ENCODE measurements at places on chromosomes 13 and 19. TPM values are rescaled to one million over a fixed set of nuclear protein-coding genes. Genes with fewer than 3 reads are reported as not detected.

DNA sequence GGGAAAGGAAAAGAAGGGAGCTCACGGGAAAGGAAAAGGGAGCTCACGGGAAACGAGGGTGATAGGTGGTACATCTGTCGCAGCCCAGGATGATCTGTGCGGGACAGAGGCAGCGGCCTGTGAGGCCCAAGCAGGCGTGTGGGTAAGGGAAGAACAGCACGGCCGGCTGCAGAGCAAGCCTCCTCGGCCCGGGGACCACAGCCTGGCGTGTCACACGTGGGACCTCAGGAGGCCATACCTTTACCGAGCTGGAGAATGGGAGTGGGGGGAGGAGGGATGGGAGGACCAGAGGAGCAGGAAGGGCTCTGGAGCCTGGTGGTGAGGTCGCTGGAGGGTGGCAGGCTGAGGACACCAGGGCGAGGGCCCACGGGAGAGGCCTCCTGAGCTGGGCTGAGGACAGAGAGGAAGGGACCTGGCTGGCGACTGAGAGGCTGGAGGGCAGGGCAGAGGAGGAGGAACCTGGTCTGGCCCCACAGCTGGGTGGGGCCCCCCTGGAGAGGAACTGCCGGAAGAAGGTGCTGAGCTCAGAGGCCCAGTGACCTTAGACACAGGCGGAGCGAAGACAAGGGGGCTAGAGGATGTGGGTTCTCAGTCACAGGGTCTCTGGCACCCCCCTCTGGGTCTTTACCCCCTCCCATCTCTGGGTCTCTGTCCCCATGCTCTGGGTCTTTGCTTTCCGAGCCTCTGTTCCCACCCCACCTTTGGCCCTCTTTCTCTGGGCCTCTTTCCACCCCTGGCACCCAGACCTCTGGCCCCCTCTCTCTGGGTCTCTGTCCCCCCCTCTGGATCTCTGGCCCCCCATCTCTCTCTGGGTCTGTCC is 2.9 kb upstream of the FTL start:
- DNase-seq: no peak

DNA sequence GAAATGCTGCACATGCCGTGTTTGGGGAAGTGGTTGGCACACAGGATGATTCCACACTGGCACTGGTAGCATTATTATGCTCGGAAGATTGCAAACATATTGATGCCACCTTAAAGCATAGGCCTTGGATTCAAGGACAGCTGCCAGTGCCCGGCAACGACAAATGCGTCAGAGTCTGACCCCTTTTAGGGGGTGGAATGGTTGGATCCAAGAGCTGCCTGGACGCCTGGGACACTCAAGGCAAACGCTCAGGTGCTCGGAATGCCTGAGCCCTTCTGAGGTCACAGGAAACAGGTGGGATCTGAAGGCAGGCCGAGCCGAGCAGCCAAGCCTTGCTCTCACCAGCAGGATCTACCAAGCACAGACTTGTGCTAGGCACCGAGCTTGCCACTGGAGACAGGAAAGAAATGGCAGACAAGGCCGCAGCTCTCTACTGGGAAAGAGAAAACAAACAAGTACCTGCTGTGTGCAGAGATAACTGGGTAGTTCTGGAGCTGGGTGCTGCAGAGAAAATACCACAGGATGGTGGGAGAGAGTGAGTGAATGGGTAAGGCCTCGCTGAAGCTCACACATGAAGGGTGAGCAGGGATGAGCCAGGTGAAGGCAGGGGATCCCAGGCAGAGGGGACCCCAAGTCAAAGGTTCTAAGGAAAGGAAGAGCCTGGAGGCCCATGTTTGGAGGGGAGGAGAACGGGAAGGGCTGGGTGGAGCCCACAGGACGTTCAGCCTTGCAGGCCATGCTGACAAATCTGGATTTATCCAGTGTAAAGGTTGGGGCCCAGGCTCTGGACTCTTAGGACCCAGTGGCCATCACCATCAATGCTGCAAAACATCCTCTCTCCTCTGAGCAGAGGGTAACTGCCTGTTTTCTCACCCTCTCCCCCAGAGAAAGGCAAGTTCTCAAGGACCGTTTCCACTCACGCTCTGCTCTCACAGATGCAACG is 9.2 kb downstream of the RANBP3 start:
- no peak for DNase-seq

GRCh38 chr19:41420101-41420880 is 6.9 kb downstream of the B3GNT8 start:
- DNase-seq: no peak

DNA sequence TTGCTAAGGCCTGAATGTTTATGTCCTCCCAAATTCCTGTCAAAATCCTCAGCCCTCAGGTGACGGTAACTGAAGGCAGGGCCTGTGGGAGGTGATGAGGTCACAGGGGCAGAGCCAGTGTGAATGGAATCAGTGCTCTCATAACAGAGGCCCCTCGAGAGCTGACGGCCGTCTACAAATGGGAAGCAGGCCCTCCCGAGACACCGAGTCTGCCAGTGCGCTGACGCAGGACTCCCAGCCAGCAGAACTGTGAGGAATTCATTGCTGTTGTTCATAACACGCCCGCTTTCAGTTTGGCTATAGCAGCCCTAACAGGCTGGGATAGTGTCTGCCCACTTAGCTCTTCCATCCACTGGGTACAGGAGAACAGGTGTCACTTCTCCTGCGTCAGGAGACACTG is 41.2 kb downstream of the CARS2 start:
- DNase-seq: no peak

Gene CEACAM16
- not detected for polyA plus RNA-seq

Gene TNFSF9
- 0.55 TPM for polyA plus RNA-seq

Gene CEACAM5
- polyA plus RNA-seq: 0.13 TPM

DNA sequence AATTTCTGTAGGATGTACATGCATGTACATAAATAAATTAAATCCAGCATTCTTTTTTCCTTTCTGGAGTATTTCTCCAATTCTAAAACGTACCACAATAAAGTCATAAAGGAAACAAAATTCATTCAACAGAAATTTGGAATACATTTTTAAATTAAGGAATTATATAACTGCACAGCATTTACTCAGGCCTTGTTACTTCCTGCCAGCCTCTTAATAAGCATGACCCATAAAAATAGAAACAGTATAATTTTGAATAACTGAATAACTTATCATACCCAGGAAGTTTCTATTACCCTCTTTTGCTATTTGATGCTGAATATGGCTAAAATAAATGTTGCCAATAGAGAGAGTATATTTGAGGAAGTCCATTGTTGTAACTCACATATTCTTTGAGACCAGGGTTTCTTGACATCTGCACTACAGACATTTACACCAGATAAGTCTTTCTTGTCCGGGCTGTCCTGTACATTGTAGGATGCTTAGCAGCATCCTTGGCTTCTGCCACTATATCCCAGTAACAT is 178.2 kb downstream of the KLF12 start:
- DNase-seq: no peak

Gene PLPP2
- polyA plus RNA-seq: 3.2 TPM

GRCh38 chr19:14073261-14073924 is 807 bp downstream of the MISP3 start:
- no peak for DNase-seq

Gene SCN1B
- polyA plus RNA-seq: 1.5 TPM

DNA sequence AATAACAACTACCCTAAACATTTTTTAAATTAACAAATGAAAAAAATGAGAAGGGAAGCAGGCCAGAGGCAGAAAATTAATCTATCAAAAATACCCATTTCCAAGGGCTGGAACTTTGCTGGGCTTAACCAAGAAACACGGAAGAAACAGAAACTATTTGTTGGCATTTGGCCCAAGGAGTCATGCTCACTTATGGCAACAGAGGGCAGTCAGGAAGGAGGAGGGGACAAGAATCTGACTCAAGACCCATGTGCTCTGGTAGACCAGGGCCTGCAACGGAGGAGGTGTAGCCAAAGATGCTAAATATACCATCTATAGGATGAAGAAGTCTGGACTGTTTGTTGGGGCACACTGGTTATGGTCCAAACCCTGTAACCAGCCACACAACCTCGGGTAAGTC is 496.7 kb downstream of the COG6 start:
- no peak for DNase-seq

- no peak for DNase-seq
Observed at GRCh38 chr19:6423499-6424194, 964 bp downstream of the KHSRP start.

DNA sequence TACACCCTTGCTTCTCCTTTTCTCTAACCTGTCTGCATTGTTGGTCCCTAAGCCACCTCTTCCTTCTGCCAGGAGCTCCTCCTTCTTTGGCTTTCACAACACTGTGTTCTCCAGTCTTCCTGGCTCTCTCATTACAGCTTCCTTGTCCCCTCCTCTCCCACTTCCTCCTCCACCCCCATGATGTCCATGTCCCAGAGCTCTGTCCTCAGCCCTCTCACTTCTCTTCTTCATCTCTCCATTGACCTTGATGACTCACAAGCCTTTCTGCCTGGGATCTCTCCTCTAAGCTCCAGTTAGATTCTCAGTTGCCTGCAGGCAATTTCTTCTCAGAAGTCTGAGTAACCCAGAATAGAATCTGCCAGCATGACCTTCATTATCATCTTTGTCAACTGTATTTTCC is 100.3 kb upstream of the WASF3 start:
- DNase-seq: no peak

DNA sequence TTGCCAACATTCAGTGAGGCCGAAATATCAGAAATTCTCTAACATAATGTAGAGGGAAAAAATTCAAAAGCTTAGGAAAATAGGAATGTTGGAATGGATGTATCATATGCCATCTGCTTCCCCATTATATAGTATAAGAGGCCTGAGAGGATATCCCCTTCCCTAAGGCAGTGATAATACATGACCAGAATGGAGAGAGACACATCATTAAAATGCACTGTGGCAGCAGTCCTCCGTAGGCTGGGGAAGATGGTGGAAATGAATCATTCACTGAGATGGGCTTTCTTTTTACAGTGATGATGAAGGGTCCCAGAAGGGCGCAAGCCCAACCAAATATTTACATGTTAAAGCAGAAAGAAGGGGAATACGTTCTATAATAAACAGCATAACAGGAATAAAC is 799.1 kb upstream of the SPRY2 start:
- DNase-seq: no peak

DNA sequence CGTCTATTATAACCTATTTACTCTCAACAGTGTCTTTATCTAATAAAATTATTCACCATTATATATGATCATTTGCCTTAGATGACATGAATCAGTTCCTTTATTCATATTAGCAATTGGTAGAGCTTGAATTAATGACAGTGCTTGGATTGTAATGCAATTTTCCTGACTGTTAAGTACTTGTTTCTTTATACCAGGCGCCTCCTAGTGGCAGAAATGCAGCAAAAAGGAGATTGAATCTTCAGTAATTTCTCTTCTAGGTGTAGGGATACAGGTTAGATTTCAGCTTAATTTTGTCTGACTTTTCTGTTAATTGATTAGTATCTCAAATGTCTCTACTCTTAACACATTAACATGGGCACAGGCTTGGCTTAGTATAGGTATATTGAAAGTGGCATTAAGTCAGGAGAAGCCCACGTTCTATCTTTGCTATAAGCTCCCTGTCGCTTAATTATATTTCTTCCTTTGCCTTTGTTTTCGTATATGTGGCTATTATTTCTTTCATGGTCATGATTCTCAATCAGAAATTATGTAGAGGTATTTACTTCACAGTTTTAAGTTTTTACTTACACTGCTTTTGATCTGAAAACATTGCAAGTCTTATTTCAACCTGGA is 9.1 kb upstream of the LHFPL6 start:
- DNase-seq: peak; percentile 76

Gene TMPRSS9
- polyA plus RNA-seq: 0.27 TPM

Gene ERVV-1
- not detected for polyA plus RNA-seq

GRCh38 chr19:5321851-5322681 is 18.5 kb downstream of the PTPRS start:
- DNase-seq: no peak

GRCh38 chr13:52804202-52804641 is 44.2 kb downstream of the PCDH8 start:
- no peak for DNase-seq

GRCh38 chr19:13032837-13033236 is 37.6 kb downstream of the NFIX start:
- no peak for DNase-seq

DNA sequence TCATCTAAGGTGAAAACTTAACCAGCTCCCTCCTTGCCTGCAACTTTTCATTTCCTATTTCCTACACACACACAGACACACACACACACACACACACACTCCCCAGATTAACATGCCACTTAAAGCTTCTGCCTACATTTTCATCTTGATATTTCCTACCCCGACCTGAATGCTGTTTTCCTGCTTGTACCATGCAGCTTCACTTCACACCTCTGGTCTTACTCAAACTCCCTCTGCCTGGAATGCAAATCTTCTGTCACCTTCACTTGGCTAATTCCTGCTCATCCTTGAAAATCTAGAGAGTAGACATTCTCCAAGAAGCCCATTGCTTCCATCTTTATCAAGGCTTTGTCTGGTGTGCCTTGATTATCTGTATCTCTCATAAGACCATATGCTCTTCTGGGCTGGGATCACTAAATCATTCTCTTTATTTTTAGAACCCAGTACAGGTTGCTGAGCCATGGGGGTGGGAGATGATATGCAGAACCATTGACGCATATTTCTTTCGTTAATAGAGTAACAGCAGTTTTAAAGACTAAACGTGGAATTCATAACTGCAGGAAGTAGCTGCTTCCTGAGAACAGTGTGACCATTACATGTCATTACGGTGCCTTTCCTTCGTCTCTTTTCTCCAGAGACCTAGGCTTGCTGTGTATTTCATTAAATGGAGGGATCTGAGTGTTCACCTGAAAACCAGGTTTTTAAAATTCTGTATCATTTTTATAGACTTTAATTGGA is 37.7 kb downstream of the CNMD start:
- DNase-seq: no peak

- no peak for DNase-seq
Observed at GRCh38 chr13:49812812-49813211, 20.3 kb upstream of the KPNA3 start.

DNA sequence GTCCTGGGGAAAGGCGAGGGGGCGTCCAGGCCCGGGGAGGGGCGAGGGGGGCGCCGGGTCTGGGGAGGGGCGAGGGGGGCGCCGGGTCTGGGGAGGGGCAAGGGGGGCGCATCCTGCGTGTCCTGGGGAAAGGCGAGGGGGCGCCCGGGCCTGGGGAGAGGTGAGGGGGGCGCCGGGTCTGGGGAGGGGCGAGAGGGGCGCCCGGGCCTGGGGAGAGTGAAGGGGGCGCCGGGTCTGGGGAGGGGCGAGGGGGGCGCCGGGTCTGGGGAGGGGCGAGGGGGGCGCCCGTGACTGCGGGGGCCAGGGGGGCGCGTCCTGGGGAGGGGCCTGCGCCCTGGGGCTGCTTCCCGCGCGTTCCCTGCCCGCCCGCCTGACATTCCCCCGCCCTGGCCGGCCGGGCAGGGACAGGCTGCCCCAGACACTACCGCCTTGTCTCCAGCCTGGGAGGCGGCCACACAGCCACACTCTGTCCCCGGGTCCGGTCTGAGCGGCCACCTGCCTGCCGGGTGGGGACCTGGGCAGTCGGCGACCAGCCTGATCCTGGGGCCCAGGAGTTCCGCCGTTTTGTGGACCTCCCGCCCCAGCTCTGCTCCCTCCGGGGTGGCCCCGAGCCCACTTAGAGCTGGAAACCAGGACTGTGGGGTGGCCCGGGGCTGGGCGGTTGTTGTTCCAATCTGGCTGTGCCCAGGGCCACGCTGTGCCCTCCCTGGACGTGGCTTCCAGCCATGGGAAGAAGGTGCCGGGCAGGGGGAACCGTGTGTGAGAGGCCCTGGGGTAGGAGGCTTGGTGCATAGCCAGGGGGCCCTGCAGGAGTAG is 11.8 kb downstream of the PALM start:
- DNase-seq: no peak

- DNase-seq: no peak
Observed at GRCh38 chr19:39679056-39679790, 23.5 kb downstream of the LGALS16 start.

GRCh38 chr19:48897181-48897580 is 1.4 kb downstream of the TULP2 start:
- no peak for DNase-seq

Gene GEMIN7
- 23.4 TPM for polyA plus RNA-seq

Gene NAPSA
- 15.0 TPM for polyA plus RNA-seq

Gene GRIN3B
- 0.91 TPM for polyA plus RNA-seq

Gene ZNF260
- polyA plus RNA-seq: 30.5 TPM
